T-cell (primary cell): ENCODE measurements at places on chromosomes 6 and 20.

GRCh38 chr20:59223182-59223601, 59.6 kb downstream of the ZNF831 start:
- no peak overlapping the region for H3K4me3 ChIP-seq
- no peaks in the 10 kb centered on the region for H3K27me3 ChIP-seq
- no peak overlapping the region for H3K27ac ChIP-seq
- no peaks in the 10 kb centered on the region for H3K4me1 ChIP-seq

DNA sequence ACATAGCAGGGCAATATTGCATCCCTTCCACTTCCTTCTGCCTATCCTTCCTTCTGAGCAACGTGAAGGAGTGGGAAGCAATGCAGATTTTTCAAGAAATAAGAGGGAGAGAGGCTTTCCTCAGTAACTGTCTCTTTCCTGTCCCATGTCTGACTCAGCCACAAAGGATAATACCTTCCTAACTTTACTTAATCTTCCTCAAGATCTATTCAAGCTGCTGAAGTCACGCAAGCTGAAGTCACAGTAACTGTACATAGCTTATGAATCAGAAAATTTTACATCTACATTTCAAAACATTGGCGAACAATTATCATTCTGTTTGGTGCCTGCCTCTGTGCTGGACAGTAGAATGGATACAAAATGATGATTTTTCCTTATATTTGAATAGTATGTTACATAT, 86.4 kb upstream of the POU3F2 start:
- DNase-seq: no peak
- H3K27ac ChIP-seq: no peak overlapping the region
- H3K27me3 ChIP-seq: no peaks in the 10 kb centered on the region
- H3K36me3 ChIP-seq: no peaks in the 10 kb centered on the region

GRCh38 chr20:62020935-62021701, 44.6 kb downstream of the TAF4 start:
- no peak overlapping the region for H3K27ac ChIP-seq
- H3K4me1 ChIP-seq: no peaks in the 10 kb centered on the region
- H3K27me3 ChIP-seq: no peaks in the 10 kb centered on the region
- DNase-seq: no peak
- H3K4me3 ChIP-seq: no peak overlapping the region

- peak; percentile 33 for DNase-seq
- H3K27ac ChIP-seq: no peak overlapping the region
- no peaks in the 10 kb centered on the region for H3K27me3 ChIP-seq
- H3K36me3 ChIP-seq: no peaks in the 10 kb centered on the region
- no peak overlapping the region for H3K4me3 ChIP-seq
Observed at GRCh38 chr20:34058831-34059230, 53.2 kb downstream of the EIF2S2 start.

DNA sequence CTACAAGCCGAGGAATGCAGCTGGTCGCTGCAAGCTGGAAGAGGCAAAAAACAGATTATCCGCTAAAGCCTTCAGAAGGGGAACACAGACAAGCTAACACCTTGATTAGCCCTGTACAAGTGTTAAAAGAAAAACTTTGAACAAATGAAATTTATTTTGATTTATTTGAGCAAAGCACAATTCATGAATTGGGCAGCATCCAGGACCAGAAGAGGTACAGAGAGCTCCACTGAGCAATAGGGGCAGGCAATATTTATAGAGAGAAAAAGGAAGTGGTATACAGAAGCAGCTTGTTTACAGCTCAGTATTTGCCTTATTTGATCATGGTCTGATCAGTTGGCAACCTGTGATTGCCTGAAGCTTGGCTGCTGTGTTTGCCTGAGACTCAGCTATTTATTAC, 17.6 kb downstream of the HLA-DOB start:
- no peaks in the 10 kb centered on the region for H3K36me3 ChIP-seq
- no peaks in the 10 kb centered on the region for H3K27me3 ChIP-seq
- DNase-seq: no peak
- H3K4me1 ChIP-seq: peaks cover 5% of the 10 kb centered on the region
- H3K4me3 ChIP-seq: no peak overlapping the region
- H3K27ac ChIP-seq: no peak overlapping the region

DNA sequence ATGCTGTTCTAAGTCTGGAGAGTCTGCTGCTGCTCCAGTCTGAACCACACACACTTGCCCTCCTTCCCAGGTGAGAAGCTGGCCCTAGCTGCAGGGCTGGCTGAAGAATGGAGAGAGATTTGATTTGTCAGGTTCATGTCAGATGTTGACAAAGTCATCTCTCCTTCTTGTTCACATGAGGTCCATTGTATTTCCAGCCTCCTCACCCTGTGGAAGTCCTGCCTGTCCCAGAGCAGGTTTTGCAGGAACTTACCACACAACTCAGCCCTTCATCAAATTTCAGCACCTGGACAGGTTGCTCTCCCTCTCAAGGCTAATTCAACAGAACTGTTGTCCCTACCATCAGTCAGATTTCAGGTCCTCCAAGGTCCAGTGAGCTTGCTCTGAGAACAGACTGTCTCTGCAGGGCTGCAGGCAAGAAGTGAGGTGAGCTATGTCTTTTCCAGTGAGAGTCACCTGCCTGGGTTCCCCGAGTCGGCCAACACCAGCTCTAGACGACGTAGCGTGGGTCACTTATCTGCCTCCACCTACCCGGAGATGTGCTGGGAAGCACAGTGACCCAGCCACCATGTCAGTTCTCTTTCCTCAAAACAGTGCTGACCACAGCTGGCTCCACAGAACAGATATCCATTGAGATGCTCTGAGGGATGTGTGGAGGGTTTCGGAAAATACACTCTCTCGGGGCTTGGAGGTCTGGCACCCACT, 58.0 kb upstream of the CD93 start:
- no peak overlapping the region for H3K4me3 ChIP-seq
- H3K27ac ChIP-seq: no peak overlapping the region
- H3K27me3 ChIP-seq: peaks cover 5% of the 10 kb centered on the region
- no peak for DNase-seq
- peaks cover 18% of the 10 kb centered on the region for H3K4me1 ChIP-seq

GRCh38 chr20:45187693-45188092, 13.0 kb downstream of the PI3 start:
- H3K36me3 ChIP-seq: no peaks in the 10 kb centered on the region
- H3K4me1 ChIP-seq: no peaks in the 10 kb centered on the region
- H3K27ac ChIP-seq: no peak overlapping the region
- DNase-seq: no peak

DNA sequence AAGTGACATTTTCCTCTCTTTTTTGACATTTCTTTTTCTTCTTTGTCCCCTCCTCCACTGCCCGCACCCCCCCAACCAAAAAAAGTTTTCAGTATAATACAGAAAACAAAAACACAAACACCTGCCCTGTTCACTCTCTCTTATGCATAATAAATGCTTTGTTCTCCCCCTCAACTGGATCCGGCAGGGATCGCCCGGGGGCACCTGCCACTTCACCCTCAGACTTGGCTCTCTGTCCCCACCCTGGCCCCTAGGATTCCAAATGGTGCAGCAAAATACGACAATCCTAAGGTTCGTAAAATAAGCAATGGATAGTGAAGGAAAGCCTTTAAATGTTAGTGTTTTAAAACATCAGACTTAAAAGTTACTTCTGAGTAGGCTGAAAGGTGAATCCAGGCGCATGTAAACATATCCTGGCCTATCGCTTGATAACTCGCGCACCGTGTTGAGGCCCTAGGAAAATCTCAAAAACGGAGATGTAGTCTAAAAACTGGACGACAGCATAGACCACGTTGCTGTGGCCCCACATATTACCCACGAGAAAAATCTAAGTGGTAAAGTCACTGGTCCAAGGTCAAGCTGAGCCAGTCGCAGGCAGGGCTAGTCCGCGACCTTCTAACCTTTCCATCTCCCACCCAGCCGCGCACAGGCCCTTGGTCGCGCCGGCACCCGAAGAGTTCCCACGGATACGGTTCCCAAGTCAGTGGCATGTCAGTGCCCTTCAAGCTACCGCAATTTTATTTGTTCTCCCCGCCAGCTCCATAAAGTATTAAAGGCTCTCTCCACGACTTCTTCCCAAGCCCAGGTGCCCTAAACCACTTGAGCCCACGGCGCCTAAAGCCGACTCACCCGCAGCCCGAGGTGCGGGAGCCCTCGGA, 130.8 kb downstream of the OGFRL1 start:
- peaks cover 18% of the 10 kb centered on the region for H3K27me3 ChIP-seq
- H3K27ac ChIP-seq: no peak overlapping the region
- no peak for DNase-seq
- H3K4me3 ChIP-seq: peak overlapping the region; percentile 57

DNA sequence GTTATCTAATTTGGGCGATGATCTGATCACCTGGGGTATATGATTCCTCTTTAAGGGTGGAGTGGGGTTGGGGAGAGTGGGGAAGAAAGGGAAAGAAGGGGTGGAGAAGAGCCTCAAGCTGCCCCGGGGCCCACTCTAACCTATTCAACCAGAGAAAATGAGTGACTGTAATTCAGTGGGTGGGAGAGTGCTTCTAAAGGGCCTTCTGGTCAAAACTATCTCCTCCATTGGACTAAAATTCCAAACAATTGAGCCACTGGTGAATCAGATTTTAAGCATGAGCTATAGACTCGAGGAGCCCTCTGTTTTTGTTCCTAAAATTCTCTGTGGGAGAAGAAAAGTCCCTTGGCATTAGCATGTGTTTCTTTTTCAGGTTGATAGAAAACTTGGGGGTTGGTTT, 296.8 kb downstream of the CLIC5 start:
- no peaks in the 10 kb centered on the region for H3K4me1 ChIP-seq
- DNase-seq: no peak
- H3K27ac ChIP-seq: no peak overlapping the region
- peaks cover 1% of the 10 kb centered on the region for H3K27me3 ChIP-seq

DNA sequence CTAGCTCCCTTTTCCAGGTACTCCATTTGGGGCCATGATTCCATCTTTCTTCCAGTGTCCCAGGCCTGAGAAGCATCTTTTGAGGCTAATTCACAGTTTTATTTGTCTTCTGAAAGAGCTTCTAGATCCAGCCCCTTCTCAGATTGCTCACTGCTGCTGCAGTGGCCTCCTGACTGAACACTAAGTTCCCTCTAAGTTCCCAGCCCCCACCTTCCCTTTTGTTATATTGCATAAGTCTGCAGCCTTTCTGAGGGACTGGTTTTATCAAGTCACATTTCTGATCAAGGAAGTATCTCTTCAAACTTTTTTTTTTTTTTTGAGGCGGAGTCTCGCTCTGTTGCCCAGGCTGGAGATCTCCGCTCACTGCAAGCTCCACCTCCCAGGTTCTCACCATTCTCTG, 10.7 kb downstream of the MAPRE1 start:
- H3K36me3 ChIP-seq: peaks cover 5% of the 10 kb centered on the region
- DNase-seq: no peak
- H3K4me3 ChIP-seq: no peak overlapping the region

DNA sequence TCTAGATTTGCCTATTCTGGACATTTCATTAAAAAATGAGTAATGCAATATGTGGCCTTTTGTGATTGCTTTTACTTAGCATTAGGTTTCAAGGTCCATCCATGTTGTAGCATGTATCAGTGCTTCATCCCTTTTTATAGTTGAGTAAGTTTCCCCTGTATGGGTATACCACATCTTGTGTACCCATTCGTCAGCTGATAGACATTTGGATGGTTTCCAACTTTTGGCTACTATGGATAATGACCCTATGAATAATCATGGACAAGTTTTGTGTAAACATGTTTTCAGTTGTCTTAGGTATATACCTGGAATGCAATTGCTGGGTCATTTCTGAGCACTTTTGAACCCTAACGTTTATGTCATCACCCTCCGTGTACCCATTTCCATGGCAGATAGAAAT, 15.4 kb downstream of the METTL24 start:
- H3K27ac ChIP-seq: no peak overlapping the region
- DNase-seq: no peak
- H3K4me1 ChIP-seq: no peaks in the 10 kb centered on the region
- H3K36me3 ChIP-seq: no peaks in the 10 kb centered on the region

DNA sequence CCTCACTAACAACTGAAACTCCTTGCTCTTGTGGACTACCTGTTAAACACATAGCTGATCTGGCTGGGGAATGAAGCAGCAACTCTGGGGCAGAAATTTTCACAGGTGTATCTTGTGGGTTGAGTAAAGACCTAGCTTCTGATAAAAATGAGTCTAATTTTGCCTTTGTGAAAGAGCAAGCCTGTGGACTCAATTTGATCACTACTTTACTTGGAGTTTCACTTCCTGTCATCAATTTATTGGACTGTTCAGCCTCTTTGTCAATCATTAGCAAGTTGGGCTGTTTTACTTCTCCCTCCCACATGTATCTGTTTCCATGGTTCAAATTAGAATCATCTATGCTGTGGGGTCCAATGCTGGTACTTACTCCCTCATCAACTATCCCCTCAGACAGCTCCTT, 29.6 kb upstream of the CRIP3 start:
- H3K27ac ChIP-seq: no peak overlapping the region
- H3K4me1 ChIP-seq: no peaks in the 10 kb centered on the region
- H3K27me3 ChIP-seq: no peaks in the 10 kb centered on the region
- H3K4me3 ChIP-seq: no peak overlapping the region
- peaks cover 7% of the 10 kb centered on the region for H3K36me3 ChIP-seq
- no peak for DNase-seq

- no peaks in the 10 kb centered on the region for H3K27me3 ChIP-seq
- no peak overlapping the region for H3K27ac ChIP-seq
- no peak for DNase-seq
- H3K4me1 ChIP-seq: peaks cover 9% of the 10 kb centered on the region
- H3K36me3 ChIP-seq: no peaks in the 10 kb centered on the region
Observed at GRCh38 chr6:149242883-149243282, 74.6 kb upstream of the TAB2 start.

DNA sequence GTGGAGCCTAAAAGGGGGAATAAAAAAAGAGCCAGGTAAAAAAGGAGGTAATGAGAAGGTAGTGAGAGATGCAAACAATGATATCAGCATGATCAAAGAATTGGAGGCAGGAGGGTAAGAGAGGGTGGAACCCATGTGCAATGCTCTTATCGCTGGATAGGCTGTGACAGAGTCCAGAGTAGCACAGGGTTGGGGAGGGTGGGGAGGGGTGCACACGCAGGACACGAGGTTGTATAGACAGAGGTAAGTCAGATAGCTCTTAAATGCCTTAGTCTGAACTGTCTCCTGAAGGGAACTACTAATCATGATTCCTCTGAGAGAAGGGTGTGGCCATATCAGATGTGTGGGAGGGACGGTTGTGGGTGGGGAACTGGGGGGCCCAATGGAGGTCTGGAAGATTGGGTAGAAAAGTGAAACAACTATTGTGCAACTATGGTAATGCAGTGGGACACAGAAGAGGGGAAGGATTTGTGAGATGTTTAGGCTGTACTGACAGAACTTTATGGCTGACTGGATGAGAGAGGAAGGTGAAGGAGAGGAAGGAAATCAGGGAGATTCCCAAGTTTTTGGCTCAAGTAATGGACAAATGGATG, 354.8 kb downstream of the BTBD9 start:
- no peak overlapping the region for H3K27ac ChIP-seq
- H3K4me1 ChIP-seq: no peaks in the 10 kb centered on the region
- DNase-seq: no peak
- no peaks in the 10 kb centered on the region for H3K36me3 ChIP-seq
- no peaks in the 10 kb centered on the region for H3K27me3 ChIP-seq
- H3K4me3 ChIP-seq: no peak overlapping the region

- H3K27ac ChIP-seq: no peak overlapping the region
- H3K27me3 ChIP-seq: no peaks in the 10 kb centered on the region
- H3K36me3 ChIP-seq: no peaks in the 10 kb centered on the region
- no peak for DNase-seq
- H3K4me1 ChIP-seq: no peaks in the 10 kb centered on the region
- no peak overlapping the region for H3K4me3 ChIP-seq
Observed at GRCh38 chr20:10626896-10627295, 46.9 kb downstream of the JAG1 start.
